ENCODE measurements at places on chromosomes 6 and 20.

DNA sequence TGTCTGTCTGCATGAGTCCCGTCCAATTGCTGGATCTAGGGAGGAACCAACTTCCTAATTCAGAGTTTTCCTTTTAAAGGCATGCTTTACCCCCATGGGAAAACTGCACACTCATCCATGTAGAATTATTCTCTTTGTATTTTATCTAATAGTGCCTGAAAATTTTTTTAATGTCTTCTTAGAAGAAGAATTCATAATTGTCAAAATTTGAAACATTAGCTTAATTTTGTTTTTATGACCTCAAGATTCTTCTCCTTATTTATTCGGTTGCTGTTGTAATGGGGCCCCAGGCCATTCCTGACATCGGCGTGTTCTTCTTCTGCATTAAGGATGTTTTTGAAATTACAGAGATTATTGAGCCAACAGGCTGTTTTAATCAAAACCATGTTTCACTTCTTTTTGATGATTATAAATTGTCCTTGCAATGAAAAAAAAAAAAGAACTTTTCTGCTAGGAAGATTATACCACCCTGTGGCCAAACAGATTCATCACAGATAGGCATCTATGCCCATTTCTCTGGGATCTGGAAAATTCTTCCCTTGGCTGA, 100.3 kb downstream of the ZNF217 start:
- no peak for DNase-seq

DNA sequence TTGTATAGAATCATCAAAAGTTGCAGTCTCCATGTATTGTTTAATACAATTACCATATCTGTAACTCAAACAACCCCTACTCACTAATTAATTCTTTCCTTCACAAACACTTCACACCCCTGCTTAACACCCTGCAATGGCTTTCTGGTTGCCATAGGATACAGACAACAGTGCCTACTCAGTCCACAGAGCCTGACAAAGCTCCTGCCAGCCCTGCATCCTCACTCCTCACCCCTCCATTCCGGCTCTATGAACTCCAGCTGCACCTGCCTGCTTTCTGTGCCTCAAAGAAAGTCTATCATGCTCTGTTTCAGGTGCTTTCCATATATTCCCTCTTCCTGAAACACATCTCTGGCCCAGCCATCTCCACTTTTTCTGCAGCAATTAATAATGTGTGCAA, 253.4 kb downstream of the HACE1 start:
- peak; percentile 73 for DNase-seq

DNA sequence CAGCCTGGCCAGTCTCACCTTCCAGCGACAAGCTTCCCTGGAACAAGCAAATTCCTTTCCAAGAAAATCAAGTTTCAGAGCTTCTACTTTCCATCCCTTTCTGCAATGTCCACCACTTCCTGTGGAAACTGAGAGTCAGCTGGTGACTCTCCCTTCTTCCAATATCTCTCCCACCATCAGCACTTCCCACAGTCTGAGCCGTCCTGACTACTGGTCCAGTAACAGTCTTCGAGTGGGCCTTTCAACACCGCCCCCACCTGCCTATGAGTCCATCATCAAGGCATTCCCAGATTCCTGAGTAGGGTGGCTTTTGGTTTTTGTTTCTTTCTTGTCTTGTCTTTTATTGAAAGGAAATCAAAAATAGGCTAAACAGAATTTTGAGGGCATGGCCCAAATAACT, 24.3 kb downstream of the MYCT1 start:
- DNase-seq = no peak

DNA sequence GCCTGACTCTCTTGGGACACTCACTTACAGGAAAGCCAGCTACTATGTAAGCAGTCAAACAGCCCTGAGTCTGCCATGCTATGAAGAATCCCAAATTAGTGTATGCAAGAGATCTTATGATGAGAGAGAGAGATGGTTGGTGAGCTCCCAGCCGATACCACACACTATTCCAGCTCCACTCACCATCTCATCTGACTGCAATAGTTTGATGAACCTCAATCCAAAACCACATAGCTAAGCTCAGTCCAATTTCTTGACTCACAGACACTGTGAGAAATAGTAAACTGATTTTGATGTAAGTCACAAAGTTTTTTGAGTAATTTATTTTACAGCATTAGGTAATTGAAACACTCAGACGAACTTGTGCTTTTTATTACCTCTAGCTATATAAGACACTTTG, 441.4 kb downstream of the COL12A1 start:
- DNase-seq = no peak

GRCh38 chr20:21265261-21266190, 37.6 kb upstream of the XRN2 start:
- DNase-seq = no peak

- no peak for DNase-seq
Observed at GRCh38 chr6:108820006-108820405, 28.2 kb upstream of the ARMC2 start.

DNA sequence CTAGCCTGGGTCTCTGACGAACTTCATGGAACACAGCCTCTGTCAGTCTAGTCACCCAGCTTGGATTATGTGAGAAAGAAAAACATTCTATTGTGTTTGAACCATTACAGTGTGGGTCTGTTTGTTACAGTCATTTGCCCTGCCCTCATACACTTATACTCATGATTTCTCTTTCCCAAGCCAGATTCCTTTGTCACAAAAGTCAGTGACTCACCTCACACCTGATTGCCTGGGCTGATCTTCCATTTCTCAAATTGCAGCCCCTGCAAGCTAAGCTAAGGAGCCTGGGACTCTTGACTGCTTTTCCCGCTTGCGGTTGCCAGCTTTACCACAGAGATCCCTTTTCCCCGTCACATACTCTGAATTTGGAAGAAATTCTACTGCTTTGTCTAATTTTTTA, 395.9 kb downstream of the SAMD5 start:
- no peak for DNase-seq

DNA sequence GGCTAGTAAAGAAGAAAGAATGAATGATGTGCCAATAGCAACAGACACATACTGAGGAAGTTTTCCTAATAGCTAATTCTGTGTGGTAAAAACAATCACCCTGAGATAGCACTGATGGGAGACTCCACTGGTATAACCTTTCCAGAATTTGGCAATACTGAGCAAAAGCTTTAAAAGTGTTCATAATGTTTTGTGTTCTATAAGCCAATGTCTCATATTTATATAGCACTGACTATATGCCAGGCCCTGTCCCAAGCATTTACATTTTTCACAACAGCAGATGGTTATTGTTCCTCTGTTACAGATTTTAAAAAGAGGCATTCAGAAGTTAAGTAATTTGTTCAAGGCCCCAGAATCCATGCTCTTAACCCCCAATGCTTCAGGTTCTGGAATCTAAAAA, 108.0 kb upstream of the DST start:
- DNase-seq = no peak

- no peak for DNase-seq
Observed at GRCh38 chr6:53049415-53049814, 15.8 kb upstream of the FBXO9 start.

GRCh38 chr6:71589254-71589653, 297.1 kb upstream of the RIMS1 start:
- DNase-seq = no peak

DNA sequence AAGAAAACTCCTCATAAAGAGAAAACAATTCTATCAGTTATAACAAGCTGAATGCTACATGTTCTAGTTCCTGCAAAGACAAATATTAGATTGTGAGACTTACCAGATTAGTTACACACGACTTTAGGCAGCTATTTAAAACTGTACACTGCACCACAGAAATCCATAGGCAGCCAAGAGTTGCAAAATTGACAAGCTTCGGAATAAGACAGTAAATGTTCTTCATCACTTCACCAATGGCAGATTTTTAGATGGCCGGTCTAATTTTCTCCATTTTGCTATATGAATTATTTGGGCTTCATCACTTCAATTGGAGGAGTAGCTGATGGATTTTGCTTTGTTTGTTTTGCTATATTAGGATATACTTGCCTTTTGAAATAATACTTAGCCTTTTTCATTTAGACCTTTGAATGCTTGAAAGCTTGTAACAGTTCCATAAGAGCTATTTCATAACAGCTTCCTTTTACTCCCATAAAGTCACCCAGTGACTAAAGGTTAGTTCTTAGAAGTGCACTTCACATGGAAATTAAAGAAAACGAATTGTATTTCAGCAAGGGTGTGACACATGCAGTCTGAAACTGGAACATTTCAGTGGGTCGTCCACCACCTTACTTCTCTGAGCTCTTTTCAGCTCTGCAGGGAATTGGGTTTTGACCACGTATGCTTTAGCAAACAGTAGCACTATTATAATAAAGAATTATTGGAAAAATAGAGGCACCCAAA, at the start of gene ROS1:
Gene ROS1, minus strand, starts transcription at position 512 of the 723 bp plus-strand sequence. Its CDS starts 286 bp downstream, at position 226.
- no peak for DNase-seq

GRCh38 chr6:68642977-68643376, 7.9 kb downstream of the ADGRB3 start:
- DNase-seq = no peak

DNA sequence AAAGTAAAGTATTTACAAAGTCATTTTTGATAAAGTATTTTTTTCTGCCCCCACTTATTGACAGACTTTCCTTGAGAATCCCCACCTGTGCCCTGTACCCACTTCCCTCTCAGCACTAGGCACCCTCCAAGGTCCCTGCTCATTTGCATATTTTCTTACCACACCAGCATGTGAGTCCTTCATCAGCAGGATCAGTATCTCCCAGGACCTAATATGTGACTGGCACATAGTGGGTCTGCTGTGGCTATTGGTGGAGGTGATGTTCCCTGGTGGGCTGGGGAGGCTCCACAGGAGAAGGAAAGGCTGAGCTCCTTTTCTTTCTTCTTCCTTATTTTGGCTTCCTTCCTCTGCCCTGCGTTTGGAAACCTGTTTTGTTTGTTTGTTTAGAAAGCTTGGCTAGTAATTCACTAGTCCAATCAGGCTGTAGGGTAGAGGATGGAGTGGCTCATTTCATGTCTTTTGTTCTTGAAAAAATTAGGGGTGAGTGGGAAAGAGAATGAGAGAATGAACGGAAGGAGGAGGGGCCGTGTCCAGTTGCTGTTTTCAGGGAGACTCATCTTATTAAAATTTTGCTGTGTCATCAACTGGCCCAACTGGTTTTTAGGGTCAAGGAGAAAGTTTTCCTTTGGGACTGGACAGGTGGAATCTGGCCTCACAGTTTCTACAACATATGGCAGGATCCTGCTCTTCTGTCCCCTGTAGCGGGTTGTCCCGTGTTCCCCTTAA, 2.8 kb upstream of the RNF24 start:
- DNase-seq = no peak

GRCh38 chr6:1070085-1070521, 241.8 kb upstream of the FOXQ1 start:
- no peak for DNase-seq

DNA sequence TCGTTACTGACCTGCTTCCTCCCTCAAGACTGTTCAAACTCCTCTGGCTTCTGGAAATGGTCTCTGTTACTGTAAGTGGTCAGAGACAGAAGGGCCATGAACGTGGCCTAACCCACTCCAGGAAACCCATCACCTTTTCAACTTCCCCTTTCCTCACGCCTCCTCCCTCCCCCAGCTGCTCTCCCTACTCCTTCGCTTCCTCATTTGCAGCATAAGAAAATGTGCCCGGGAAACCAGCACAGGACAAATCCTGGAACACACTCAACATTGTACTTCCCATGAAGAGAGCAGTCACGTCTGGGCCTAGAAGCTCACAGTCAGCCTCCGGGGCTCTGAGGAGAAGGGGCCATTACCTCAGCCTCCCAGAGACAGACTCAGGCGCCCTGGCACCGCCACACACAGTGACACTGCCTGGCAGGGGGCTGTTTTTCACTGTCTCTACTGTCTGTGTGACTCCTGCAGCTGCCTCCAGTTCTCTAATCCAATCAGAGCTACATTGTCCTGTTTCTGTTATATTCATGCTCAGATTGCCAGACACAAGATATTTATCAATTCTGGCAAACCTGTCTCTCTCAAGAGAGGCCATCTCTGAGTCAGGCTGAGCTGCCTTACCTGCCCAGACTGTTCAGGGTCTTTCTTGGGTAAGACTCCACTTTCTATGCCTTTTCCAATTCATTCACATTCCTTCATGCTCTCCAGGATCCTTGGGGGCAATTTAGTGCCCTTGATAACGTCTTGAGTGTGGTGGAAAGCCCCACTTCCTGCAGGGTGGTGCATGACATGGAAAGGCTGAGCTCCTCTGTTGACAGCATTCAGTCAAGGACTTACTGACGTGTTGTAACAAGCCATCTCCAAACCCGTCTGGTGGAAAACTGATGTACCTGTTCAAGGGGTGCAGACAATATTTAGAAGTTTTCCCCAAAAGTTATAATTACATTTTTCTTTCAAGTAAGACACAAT, 242.2 kb downstream of the HIVEP2 start:
- no peak for DNase-seq

DNA sequence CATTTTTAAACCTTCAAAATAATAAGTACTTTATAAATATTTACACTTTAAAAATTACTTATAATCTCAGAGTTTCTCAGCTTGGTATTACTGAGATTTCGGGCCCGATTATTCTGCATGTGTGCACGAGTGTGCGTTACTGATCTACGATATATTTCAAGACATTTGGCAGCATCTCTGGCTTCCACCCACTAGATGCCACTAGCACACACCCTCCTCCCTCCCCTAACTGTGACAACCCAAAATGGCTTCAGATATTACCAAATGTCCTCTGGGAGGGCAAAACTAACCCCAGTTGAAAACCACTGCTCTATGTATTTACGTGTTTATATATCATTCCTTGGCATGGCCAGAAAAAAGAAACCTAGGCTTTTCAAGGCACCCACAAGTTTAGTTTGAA, 95.9 kb downstream of the FYN start:
- no peak for DNase-seq

DNA sequence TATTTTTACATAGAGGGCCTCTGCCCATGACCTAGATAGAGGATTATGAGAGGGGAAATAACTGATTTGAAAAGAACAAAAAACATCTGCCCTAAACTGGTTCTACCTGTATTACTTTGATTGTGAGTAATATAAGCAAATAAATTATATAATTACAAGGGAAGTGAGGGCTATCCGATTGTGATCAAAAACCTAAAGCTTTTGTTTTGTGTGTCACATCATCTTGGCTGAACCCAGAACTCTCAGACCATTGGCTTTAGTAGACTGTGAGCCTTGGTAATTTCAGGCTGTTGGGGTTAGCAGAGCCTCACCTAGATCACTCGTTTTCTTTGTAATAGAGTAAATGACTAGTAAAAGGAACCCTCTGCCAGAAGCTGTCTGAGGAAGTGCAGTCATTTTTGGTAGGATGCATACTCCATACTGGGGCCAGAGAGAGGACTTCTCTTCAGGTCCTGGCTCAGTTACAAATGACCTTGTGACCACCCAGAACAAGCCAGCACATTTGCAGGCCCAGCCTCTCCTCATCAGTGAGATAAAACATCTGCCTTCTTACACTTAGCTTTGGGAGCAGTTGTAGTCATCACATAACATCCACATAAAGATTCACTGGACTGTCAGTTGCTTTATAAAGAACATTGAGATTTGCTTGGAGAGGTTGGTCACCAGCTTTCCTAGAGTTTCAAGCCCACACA, 13.5 kb downstream of the STK35 start:
- no peak for DNase-seq

GRCh38 chr6:152161501-152161900, 354.0 kb downstream of the ESR1 start:
- no peak for DNase-seq

- DNase-seq = peak; percentile 96
Observed at GRCh38 chr20:62791301-62792181, 4.7 kb upstream of the MRGBP start.

- peak; percentile 62 for DNase-seq
Observed at GRCh38 chr6:55276745-55277530, 50.3 kb upstream of the GFRAL start.

- no peak for DNase-seq
Observed at GRCh38 chr20:34410336-34410735, 47.3 kb downstream of the ITCH start.

- no peak for DNase-seq
Observed at GRCh38 chr6:77036400-77036799, 426.9 kb downstream of the HTR1B start.

GRCh38 chr6:100479179-100480035, 14.7 kb upstream of the SIM1 start:
- peak; percentile 20 for DNase-seq

Measured in SHP77 (cell line).